ELR (cell line): ENCODE measurements at places on chromosomes 2 and 18.
A peak's percentile ranks its signal among the peaks of the same experiment; 100 is the strongest.

- DNase-seq, result peak; percentile 10
Measured at GRCh38 chr2:106572541-106573450, 85.6 kb downstream of the CD8B2 start.

- no peak for DNase-seq
Measured at GRCh38 chr2:173986805-173987204, 21.6 kb upstream of the SP3 start.

GRCh38 chr2:105697781-105698449, 46.8 kb upstream of the NCK2 start:
- no peak for DNase-seq

DNA sequence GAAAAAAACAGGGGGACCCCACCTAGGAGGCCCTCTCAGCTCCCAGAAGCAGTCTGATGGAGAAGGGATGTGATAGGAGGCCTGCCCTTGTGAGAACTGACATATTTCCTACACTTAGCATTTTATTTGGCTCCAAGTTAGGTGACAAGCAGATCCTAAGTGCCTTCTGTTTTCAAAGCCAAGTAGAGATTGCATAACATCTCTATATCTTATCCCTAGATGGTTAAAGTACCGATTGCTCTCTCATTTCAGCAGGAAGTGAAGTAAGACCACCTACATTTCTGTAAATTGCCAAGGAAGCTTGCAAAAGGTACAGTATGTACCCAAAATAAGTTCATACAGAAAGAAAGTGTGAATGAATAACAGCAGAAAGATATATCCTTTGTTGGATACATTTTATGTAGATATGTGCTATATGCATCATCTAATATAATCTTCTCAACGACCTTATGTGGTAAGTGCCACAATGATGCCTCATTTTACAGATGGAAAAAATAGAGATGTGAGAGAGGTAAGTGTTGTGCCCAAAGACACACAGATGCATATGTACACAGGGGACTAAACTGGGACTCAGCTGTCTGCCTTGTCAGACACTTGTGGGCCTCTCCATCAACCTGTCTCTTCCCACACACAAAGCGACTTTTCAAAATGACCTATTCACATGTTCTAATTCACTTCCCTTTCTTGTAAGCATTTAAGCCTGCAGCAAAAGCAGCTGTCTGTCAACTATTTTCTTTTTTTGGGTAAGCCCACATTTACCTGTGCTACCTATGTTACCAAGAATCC, 38.9 kb downstream of the DHRS9 start:
- DNase-seq, result no peak

DNA sequence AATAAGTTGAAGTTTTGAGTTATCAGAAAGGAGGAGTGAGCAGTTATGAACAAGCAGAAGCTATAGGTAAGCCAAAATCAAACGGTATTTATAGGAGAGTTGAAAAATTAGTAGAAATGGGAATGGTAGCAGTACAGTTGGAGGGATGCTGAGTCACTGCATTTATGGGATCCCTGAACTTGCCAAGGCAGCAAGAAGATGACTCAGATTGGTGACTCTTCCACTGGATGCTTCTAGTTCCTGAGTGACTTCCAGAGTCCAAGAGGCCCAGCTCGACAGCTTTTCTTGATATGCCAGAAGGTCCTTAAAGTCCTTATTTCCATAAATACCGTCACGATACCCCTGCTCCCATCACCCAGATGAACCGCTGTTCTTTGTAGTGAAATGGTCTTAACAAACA, 31.1 kb upstream of the ACTR3 start:
- DNase-seq, result peak; percentile 97

DNA sequence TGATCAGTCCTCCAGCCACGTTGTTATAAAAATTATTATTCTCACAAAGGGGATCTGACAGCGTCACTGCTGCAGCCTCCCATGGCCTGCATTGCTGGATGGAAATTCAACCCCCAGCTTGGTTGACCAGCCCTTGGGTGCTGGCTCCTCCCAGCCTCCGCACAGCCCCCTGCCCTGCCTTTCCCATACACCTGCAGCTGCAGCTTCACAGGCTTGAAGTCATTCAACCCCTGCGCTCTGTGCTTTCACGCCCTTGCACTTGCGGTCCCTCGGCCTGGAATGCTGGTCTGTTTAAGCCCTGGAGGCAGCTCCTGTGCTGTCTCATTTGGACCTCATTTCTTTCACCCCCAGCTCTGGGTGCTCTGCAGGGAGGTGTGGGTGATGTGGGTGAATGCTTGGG, 860 bp upstream of the CD8A start:
- no peak for DNase-seq

- peak; percentile 33 for DNase-seq
Measured at GRCh38 chr2:223591596-223591995, 10.6 kb downstream of the SCG2 start.

- no peak for DNase-seq
Measured at GRCh38 chr18:3855966-3856365, 406.0 kb downstream of the TGIF1 start.
